ENCODE measurements at places on chromosomes 2 and 18.

DNA sequence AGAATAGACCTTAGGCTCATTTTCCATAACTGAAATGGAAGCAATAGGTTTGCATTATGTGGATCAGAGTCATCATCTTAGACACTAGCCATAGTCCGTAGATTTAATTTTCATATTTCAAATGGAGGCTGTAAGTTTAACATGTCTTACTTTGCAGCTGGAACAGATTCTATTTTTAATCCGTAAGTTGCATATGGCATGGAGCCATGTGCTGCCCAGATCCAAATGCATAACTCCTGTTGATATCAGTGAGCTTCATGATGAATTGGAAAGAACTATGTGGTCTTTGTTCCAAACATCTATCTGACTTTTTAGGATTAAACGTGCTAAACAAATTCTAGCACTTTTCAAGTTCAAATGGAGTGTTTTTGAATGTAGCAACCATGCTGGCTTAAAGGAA is 43.4 kb downstream of the MEIS1 start:
- no peak for DNase-seq

DNA sequence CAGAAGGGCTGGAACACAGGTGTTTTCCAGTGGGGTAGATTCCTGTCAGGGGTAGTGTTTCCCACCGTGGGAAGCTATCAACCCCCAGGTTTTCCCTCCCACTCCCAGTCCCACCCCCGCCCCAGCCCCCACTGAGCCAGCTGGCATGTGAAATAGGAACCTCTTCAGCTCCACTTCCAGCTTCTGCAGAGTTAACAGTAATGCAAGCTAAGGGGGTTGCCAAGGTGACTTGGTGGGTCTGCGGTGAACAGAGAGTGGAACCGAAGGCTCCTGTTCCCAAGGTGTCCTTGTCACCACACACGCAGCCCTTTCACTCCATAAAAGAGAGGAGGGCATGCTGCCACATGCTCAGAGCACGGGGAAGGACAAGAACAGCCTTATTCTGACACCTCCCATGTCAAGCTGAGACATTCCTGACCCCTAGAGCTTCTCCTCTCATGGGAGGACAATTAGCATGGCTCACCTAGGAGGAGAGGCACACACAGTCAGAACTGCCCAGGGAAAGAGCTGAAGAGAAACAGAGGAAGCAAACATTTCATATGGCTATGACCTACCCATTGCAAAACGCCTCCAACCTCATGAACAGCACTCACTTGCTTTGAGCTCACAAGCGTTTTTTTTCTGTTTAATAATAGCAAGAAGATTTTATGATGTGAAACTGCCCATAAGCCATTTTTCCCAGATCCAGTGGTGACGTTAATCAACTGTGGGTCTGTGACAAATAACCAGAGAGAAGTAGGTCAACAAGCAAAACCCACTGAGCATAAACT is 39.8 kb upstream of the TBC1D8 start:
- DNase-seq, result no peak

DNA sequence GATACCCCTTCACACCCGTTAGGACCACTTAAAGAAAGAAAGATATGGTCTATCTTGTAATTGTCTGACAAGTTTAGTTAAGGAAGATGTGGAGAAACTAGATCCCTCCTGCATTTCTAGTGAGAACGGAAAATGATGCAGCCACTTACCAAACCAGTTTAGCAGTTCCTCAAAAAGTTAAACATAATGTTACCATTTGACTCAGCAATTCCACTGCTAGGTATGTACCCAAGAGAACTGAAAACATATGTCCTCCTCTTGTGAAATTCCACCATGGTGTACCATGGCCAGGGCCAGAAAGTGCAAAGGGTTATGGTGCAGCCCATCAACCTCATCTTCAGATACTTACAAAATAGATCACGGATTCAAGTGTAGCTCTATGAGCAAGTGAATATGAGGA is 79.0 kb upstream of the ID2 start:
- DNase-seq, result no peak

GRCh38 chr2:5067816-5068215 is 624.4 kb upstream of the SOX11 start:
- no peak for DNase-seq

- no peak for DNase-seq
Measured at GRCh38 chr2:105143467-105144151, 97.9 kb upstream of the GPR45 start.

DNA sequence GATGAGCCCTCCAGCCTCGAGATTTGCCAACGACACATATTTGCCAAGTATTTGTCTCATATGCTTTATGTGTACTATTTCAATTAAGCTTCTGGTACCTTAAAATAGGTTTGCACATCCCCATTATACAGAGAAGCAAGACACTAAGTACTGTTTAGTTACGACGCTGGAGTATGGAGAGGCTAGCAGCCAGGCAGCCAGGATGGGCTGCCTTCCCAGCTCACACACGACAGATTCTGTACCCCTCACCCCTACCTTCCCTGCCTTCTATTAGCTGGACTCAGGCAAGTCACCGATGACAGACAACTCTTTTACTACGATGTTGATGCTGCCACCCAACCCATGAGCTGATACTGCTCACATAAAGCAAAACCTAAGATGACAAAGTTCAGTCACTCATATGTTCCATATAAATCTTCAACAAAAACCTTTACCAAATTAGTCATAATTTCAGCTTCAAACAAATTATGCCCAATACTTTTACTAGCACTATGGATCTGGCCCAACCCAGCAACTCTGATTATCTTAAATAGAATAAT is 17.0 kb downstream of the PDIA6 start:
- no peak for DNase-seq

GRCh38 chr18:76593843-76594242 is 98.8 kb upstream of the ZNF516 start:
- no peak for DNase-seq

GRCh38 chr2:223086370-223086981 is 34.5 kb downstream of the KCNE4 start:
- DNase-seq, result no peak

DNA sequence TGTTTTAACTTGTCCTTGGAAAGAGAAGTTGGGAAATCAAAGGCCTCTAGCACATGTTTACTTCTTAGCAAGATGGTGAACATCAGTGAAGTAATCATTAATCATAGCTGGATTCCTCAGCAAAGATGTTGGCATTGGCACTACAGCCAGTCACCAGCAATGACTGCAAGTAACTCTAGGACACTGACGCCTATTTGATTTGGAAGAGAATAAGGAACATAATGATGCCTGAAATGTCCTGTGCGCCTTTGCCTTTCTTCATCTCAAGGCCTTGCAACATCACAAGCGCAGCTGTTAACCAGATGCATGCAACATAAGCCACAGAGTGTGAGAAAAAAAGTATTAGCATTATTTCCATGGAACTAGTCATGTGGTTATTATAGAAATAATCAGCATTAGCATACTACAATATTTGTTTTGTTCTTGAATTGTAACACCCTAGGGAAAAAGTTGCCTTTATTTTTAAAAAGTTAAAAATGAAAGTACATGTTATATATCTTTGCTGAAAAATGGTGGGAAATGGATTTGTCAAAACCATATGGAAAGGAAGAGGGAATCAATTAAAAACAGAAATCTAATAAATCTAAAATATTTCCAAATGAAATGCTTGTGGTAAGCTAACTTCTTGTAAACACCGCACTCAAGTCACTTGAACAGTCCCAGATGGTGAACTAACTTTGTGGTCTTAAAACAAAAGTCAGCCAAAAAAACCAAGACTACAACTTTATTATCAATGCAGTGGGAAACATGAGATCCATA is 55.6 kb downstream of the THADA start:
- no peak for DNase-seq

- no peak for DNase-seq
Measured at GRCh38 chr2:191857259-191857805, 10.4 kb upstream of the CAVIN2 start.

- no peak for DNase-seq
Measured at GRCh38 chr18:58212274-58212673, 168.2 kb downstream of the NEDD4L start.

DNA sequence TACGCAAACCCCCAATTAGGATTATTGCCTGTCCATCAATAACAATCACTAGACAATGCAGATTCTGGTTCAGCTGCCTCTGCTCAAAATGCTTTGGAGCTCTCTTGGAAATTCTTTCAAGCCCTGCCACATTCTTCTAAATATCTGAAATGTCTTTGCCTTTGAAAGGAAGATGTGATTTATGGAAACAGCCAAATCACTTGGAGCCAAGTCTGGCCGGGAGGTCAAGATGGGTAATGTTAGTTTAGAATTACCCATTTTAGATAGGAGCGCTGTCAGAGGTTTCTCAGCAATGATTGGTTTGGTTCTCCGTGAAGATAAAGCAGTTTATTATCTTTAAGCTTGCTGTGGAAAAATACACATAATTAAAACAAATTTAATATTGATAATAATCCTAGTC is 306.7 kb downstream of the SETBP1 start:
- no peak for DNase-seq

GRCh38 chr2:152134488-152135280 is 35.8 kb upstream of the CACNB4 start:
- no peak for DNase-seq
